Caco-2 (cell line): ENCODE measurements at places on chromosomes 11 and 22.
A peak's percentile ranks its signal among the peaks of the same experiment; 100 is the strongest.

DNA sequence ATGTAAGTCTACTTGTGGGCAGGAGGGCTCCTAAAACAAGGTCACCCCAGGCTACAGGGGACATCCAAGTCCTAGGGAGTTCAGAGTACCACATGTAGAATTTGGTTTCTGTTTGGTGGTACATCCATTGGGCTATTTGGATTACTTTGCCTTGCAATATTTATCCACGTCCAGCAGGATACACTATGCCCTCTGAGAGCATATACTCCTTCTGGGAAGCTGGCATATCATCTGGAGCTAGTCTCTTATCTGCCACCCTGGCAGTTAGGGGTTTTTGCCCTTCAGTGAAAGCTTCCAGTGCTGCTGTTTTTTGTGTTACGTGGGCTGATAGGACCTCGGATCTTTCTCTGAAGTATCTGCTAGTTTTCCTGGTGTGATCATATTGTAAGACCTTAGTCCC is 7.3 kb downstream of the LMO2 start:
- DNase-seq = no peak
- H3K4me3 ChIP-seq = no peak overlapping the region
- no peaks in the 10 kb centered on the region for H3K27me3 ChIP-seq
- H3K4me1 ChIP-seq = 0 out of 2 replicates have a peak, but pooled peaks cover 4% of the 10 kb centered on the region
- H3K27ac ChIP-seq = no peak overlapping the region

DNA sequence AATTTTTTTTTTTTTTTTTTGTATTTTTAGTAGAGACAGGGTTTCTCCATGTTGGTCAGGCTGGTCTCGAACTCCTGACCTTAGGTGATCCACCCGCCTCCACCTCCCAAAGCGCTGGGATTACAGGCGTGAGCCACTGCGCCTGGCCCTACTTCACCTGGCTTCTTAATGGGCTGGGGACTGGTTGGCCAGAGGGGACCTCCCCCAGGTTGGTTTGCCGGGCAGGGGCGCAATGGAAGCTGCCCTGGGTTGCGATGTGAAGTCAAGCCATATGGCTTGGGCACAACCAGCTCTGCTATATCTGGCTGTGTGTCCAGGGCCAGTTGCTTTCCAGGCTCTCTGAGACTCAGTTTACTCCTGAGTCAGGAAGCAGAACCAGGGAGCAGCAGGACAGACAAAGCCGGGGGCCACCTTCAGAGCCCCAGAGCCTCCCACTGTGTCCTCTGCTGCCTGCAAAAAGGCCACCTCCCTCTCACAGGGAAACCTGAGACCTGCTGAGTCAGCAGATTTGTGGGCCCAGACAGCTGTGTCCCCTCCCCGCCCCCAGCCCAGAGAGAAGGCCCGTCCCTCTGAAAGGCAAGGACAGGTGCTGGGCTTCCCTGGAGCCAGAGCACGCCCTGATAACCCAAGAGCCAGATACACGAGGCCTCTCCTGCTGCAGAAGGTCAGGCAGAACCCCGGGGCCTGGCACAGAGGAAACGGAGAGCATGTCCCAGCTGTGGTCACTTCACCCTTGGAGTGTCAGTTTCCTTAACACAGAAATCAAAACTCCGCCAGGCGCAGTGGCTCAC is 29.2 kb upstream of the DAGLA start:
- peak; percentile 71 for DNase-seq
- H3K4me1 ChIP-seq = peaks cover 41% of the 10 kb centered on the region
- peak overlapping the region; percentile 71 for H3K27ac ChIP-seq
- no peaks in the 10 kb centered on the region for H3K36me3 ChIP-seq

GRCh38 chr11:65915821-65916251 is 3.0 kb downstream of the C11orf68 start:
- H3K36me3 ChIP-seq = no peaks in the 10 kb centered on the region; the same call in 1 of the 2 replicates
- no peak for DNase-seq
- peaks cover 23% of the 10 kb centered on the region for H3K4me1 ChIP-seq
- no peak overlapping the region for H3K4me3 ChIP-seq
- no peaks in the 10 kb centered on the region for H3K27me3 ChIP-seq

DNA sequence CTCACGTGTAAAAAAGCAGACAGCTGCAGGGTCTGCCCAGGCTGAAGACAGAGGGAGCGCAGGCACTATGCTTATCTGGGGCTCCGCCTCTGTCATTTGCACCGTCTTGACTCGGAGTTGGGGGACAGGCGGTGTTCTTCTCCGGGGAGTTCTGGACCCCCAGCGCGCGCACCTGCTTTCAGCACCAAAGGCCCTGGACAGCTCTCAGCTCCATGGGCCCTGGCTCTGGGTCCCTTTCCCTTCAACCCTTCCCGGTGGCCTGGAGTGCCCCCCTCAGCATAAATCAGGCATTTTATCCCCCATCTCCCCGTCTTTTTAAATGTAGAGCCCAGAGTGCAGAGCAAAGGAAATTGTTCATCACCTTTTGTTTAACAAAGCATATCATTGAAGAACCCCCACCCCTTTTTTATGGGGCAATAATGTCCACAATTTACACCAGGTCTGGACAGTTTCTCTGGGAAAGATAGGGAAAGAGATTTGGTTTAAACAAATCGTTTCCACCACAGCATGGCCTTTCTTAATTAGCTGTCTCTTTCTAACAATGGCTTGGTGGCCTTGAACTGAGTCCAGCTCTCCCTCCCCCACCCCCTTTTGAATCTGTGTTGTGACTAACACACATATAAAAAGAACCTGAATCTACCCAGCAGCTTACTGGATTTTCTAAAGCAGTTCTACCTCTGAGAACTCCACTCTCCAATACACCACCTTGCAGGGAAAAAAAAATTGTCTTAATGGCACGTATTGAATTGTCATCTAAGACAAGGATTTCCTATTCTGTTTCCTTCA is 1.7 kb downstream of the SEZ6L start:
- H3K4me1 ChIP-seq = no peaks in the 10 kb centered on the region
- no peak overlapping the region for H3K4me3 ChIP-seq
- peak; percentile 23 for DNase-seq
- no peaks in the 10 kb centered on the region; the same call in 1 of the 2 replicates for H3K27me3 ChIP-seq
- H3K27ac ChIP-seq = no peak overlapping the region
- H3K36me3 ChIP-seq = no peaks in the 10 kb centered on the region

DNA sequence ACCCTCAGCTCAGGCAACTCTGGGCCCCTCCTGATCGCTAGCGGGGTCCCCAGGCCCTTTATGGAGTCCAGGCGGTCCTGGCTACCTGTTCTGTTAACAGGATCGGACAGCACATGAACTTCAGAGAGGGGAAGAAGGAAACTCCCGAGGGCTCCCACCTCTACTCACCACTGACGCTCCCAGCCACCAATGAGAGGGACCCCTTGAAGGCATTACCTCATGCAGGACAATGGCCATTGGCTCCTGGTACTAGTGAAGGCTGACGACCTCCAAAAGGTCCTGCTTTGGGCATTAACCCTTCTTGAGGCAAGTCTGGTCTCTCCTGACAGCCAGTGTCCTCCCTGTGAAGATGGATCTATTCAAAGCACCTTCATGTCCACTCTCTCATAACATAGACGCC is 71.5 kb upstream of the LMO1 start:
- no peak overlapping the region for H3K27ac ChIP-seq
- no peak overlapping the region for H3K4me3 ChIP-seq

GRCh38 chr11:6992026-6992425 is 28.1 kb downstream of the ZNF214 start:
- no peak overlapping the region for H3K4me3 ChIP-seq
- H3K4me1 ChIP-seq = no peaks in the 10 kb centered on the region

- peak overlapping the region; percentile 28 for H3K4me3 ChIP-seq
- H3K36me3 ChIP-seq = no peaks in the 10 kb centered on the region
- H3K27me3 ChIP-seq = no peaks in the 10 kb centered on the region
- H3K4me1 ChIP-seq = peaks cover 15% of the 10 kb centered on the region
- peak overlapping the region; percentile 1 for H3K27ac ChIP-seq
Measured at GRCh38 chr11:78045851-78046485, 17.7 kb upstream of the THRSP start.

- H3K4me3 ChIP-seq = no peak overlapping the region
- H3K27ac ChIP-seq = no peak overlapping the region
- no peaks in the 10 kb centered on the region for H3K36me3 ChIP-seq
- H3K27me3 ChIP-seq = no peaks in the 10 kb centered on the region; the same call in 1 of the 2 replicates
- no peaks in the 10 kb centered on the region for H3K4me1 ChIP-seq
Measured at GRCh38 chr22:22099833-22100812, 117.5 kb upstream of the TOP3B start.
